ENCODE measurements at places on chromosomes 11 and 22. TPM values are rescaled to one million over a fixed set of nuclear protein-coding genes. Genes with fewer than 3 reads are reported as not detected.

DNA sequence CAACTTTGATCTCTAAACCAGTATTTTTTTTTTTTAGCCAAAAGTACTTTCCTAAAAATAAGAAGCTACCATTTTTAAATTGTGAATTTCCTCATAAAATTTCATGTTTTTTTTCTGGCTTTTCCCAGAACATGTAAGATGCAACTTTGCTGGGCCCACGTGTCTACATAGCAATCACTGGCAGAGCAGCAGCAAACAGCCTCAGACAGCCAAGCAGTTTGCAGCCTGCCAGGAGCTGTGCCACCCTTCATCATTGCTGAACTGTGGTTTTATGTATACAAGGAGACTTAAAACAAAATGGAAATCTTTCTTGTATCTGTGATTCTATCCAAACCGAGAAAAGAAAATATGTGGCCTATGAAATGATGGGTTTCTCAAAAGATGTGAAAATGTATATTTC is 110.2 kb downstream of the GRIA4 start:
- no peaks in the 10 kb centered on the region for H3K27me3 ChIP-seq
- H3K4me3 ChIP-seq: no peak overlapping the region
- no peak for DNase-seq
- no peak overlapping the region for H3K27ac ChIP-seq
- H3K4me1 ChIP-seq: no peaks in the 10 kb centered on the region
- H3K36me3 ChIP-seq: no peaks in the 10 kb centered on the region

The KCNE3 gene
- 5.7 TPM for total RNA-seq

- H3K27ac ChIP-seq: no peak overlapping the region
- H3K36me3 ChIP-seq: no peaks in the 10 kb centered on the region
- no peaks in the 10 kb centered on the region for H3K4me1 ChIP-seq
These were observed 6.5 kb downstream of the KCNQ1 start for GRCh38 chr11:2451336-2451735.

The LRRC74B gene
- total RNA-seq: not detected

DNA sequence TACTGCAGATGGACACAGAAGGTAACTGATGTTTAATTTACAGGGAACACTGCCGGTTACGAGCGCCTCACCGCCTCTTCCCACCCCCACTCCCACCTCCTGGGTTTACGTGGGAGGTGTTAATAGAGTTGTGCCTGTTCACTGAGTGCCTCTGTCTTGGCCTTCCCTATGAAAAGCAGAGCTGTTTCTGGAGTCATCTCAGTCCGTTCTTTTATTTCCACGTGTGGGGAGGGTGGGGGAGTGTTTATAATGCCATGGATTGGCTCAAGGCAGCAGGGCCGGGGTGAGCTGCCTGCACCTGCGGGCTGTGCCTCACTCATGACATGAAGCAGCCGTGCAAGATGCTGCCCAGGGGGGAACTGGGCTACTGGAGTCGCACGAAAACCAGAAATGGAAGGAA is 322.7 kb downstream of the CADM1 start:
- DNase-seq: no peak
- H3K27me3 ChIP-seq: no peaks in the 10 kb centered on the region
- no peak overlapping the region for H3K4me3 ChIP-seq
- no peaks in the 10 kb centered on the region for H3K36me3 ChIP-seq
- no peaks in the 10 kb centered on the region for H3K4me1 ChIP-seq
- H3K27ac ChIP-seq: no peak overlapping the region

The MIOX gene
- not detected for total RNA-seq

GRCh38 chr11:113021111-113021510 is 59.9 kb downstream of the NCAM1 start:
- H3K27me3 ChIP-seq: no peaks in the 10 kb centered on the region
- DNase-seq: no peak
- H3K27ac ChIP-seq: no peak overlapping the region
- H3K4me1 ChIP-seq: no peaks in the 10 kb centered on the region
- H3K4me3 ChIP-seq: no peak overlapping the region

The SYT12 gene
- total RNA-seq: 0.20 TPM

The SIPA1 gene
- 74.9 TPM for total RNA-seq

DNA sequence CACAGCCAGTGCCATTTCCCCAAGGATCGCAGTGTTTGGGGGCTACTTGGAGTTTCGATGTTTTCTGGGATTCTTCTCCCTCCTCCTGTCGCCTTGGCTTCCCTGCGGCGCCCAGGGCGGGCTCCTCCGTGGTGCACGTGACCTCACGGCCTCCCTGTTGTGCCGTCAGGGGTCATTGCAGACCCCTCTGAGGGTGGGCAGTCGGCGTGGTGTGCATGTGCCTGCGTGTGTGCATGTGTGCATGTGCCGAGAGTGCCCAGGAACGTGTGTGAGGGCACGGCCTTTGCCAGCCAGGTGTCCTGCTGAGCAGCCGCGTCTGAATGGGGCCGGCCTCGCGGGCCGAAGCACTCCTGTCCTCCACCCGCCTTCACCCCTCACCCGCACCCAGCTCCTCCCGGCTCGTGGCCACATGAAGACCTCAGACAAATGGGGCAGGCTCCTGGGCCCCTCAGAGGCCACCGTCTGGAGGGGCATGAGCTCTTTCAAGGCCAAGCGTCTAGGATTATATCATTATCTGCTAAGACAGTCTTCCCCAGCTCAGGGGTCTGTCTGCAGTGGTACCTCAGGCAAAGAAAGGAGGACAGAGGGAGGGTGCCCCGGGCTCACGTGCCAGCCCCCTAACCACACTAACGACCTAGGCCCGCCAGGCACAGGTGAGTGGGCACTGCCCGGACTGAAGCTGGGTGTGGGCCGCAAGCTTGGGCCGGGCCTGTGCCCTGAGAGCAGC is 9.4 kb upstream of the MRPL23 start:
- no peaks in the 10 kb centered on the region for H3K27me3 ChIP-seq
- H3K36me3 ChIP-seq: no peaks in the 10 kb centered on the region
- DNase-seq: no peak
- H3K4me1 ChIP-seq: no peaks in the 10 kb centered on the region

DNA sequence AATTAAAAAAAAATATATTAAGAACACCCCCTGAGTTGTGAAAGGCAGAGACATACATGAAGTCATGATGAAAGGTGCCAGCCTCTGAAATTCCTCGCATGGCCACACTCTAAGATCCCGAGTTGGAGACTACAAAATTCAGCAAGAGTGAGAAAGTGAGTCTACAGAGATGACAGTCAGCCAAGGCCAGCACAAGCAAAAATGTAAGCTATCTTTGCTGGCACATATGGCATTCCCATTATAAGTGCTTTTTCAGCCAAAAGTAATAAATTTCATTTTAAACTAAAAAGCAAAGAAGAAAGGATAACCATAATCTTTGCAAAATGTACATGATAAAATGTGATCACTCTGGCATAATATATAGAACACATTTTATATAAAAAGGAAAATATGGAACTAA is 40.6 kb downstream of the FANCF start:
- H3K27me3 ChIP-seq: no peaks in the 10 kb centered on the region
- no peaks in the 10 kb centered on the region for H3K36me3 ChIP-seq
- no peak overlapping the region for H3K27ac ChIP-seq
- H3K4me3 ChIP-seq: no peak overlapping the region
- H3K4me1 ChIP-seq: no peaks in the 10 kb centered on the region

The TMEM191B gene
- total RNA-seq: 2.4 TPM

GRCh38 chr11:8261291-8261690 is 2.4 kb downstream of the LMO1 start:
- peaks cover 42% of the 10 kb centered on the region for H3K27me3 ChIP-seq
- H3K27ac ChIP-seq: no peak overlapping the region
- no peak overlapping the region for H3K4me3 ChIP-seq
- peaks cover 20% of the 10 kb centered on the region for H3K4me1 ChIP-seq
- DNase-seq: no peak

GRCh38 chr22:41684194-41684593 is 4.5 kb downstream of the SNU13 start:
- H3K4me3 ChIP-seq: no peak overlapping the region
- H3K27ac ChIP-seq: no peak overlapping the region
- H3K4me1 ChIP-seq: peaks cover 33% of the 10 kb centered on the region
- H3K27me3 ChIP-seq: no peaks in the 10 kb centered on the region

DNA sequence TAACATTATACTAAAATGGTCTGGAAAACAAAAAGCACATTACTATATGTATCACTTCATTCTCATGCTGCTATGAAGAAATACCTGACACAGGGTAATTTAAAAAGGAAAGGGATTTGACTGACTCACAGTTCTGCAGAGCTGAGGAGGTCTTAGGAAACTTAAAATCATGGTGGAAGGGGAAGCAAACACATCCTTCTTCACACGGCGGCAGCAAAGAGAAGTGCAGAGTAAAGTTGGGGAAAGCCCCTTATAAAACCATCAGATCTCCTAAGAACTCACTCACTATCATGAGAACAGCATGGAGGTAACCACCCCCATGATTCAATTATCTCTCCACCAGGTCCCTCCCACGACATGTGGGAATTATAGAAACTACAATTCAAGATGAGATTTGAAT is 60.0 kb downstream of the FAM181B start:
- no peaks in the 10 kb centered on the region for H3K4me1 ChIP-seq
- no peak for DNase-seq
- no peak overlapping the region for H3K27ac ChIP-seq

The OTOG gene
- total RNA-seq: not detected

- no peaks in the 10 kb centered on the region for H3K36me3 ChIP-seq
- H3K27ac ChIP-seq: no peak overlapping the region
- no peak for DNase-seq
- no peaks in the 10 kb centered on the region for H3K4me1 ChIP-seq
These were observed 135.1 kb upstream of the PITPNB start for GRCh38 chr22:28053896-28054818.

The CBX7 gene
- 192 TPM for total RNA-seq
